ENCODE measurements at places on chromosomes 5 and 9.

GRCh38 chr9:3043369-3043768, 199.5 kb upstream of the PUM3 start:
- DNase-seq = no peak

- DNase-seq = no peak
These were observed 581.7 kb upstream of the RIOK2 start for GRCh38 chr5:97764700-97765099.

GRCh38 chr5:81355291-81356251, 38.4 kb downstream of the ACOT12 start:
- no peak for DNase-seq

DNA sequence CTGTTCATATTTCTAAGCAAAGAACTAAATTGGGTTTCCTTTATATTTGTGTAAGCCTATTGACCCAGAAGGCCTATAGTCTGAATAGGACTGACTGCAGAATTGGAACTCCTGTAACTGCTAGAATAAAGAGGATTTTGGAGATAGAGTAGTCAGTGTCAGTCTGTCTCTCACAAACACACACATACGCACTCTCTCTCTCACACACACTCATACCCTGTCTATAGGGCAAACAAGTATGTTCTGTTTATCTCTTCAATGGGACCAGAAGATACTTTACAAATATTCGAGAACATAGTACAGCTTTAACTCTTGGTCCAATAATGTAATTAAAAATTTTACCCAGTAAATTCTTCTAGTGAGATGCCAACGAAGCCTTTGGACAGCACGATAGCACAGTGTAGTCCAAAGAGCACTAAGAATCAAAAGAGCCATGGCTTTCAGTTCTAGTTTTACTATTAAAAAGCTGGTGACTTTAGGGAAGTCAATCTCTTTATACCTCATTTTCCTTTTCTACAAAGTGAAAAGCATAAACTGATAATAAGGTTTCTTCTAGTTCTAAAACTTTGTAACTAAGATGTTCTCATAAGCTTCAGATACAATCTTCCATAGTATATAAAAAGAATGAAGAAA, 19.3 kb downstream of the ABHD17B start:
- DNase-seq = no peak

DNA sequence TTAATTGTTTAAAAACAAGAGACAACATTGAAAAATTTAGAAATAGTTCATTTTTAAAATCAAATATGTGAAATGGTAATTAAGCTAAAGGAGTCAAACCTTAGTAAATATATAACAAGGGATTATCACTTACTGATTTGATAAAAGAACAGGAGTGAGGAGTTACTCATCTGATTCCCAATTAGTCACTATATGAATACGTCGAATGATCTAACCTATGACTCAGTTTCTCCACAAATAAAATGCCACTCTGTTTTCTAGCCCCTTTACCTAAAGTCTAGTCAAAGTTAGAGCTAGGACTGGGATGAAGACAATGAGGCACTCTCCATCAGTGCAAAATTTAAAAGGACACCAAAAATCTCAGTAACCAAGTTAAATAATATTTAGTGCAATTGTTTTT, 70.4 kb upstream of the RASEF start:
- DNase-seq = no peak

GRCh38 chr9:78858266-78858665, 561.3 kb downstream of the PSAT1 start:
- no peak for DNase-seq

GRCh38 chr5:73997960-73998359, 372.0 kb downstream of the ARHGEF28 start:
- no peak for DNase-seq

DNA sequence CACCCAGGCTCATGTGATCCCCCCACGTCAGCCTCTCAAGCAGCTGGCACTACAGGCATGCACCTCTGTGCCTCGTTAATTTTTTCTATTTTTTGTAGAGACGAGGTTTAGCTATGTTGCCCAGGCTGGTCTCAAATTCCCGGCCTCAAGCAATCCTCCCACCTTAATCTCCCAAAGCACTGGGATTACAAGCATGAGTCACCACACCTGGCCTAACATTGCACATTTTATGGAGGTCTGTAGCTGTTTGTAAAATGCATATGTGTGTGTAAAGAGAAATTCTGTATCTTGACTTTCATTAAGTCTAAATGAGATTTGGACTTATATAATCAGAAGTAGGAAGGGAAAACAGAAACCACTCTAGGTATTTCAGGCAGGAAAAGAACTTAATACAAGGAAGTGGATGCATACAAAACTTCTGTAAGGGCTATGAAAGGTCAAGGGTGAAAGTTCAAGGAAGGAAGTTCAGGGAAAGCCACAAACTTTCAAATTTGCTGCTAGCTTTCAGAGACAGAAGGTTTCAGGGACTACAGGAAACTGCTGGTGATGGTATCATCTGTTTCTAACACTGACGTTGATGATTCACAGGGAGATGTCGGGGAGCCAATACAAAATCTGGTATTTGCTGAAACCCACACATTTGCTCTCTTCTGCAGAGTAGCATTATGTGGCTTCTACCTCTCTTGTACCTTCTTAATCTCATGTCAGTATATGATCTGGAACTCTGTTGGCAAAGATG, 209.4 kb downstream of the PIK3R1 start:
- no peak for DNase-seq

DNA sequence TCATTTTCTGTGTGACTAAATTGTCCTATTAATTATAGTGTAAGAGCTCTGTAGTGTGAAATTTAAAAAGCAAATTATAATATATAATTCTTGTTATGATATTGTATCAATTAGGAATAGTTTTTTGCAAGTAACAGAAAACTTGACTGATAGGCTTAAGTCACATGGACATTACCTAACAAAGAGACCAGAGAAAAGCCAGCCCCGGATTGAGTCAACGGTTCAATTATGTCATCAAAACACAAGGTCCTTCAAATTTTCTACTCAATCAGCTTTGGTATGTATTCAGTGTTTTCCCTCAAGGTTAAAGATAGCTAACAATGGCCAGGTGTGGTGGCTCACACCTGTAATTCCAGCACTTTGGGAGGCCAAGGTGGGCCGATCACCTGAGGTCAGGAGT, 126.7 kb upstream of the PTGER4 start:
- DNase-seq = no peak

DNA sequence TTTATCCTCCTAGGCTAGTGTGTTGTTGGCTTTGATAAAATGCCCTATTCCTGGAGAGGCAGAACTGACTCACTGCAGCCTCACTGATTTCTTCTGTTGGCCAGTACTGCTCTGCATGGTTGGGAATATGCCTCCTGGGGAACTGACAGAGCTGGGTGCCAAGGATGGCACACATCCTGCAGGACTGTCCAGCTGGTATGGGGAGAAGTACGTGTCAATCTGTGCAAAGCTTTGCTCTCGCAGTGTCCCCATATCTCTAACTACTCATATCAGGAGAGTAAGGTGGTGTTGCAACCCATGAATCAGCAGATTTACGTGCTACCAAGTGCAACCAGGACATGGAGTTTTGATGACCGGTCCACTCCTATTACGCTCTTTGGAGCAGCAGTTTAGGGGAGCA, 74.7 kb downstream of the TEK start:
- DNase-seq = no peak

- no peak for DNase-seq
These were observed 54.3 kb downstream of the GRAMD2B start for GRCh38 chr5:126477294-126478117.

GRCh38 chr5:33901156-33901555, 9.4 kb upstream of the ADAMTS12 start:
- DNase-seq = no peak

DNA sequence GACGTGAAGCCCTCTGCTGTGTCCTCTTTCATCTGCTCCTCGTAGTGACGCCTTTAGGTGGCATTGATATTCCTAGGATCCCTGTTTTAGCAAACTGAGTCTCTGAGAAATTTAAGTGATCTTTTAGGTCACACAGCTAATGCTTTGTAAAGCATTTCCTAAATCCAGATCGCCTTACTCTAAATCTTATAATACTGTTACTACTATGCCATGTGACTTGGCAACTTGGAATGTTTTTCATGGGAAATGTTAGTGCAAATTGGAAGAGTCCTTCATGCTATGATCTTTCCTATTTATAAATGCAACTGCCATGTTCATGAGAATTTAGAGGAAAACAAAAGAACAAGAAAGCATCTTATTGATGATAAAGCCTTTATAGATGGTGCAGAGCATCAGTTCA, 212.2 kb downstream of the TRIO start:
- DNase-seq = no peak

GRCh38 chr9:83537331-83538171, 650 bp downstream of the FRMD3 start:
- no peak for DNase-seq

DNA sequence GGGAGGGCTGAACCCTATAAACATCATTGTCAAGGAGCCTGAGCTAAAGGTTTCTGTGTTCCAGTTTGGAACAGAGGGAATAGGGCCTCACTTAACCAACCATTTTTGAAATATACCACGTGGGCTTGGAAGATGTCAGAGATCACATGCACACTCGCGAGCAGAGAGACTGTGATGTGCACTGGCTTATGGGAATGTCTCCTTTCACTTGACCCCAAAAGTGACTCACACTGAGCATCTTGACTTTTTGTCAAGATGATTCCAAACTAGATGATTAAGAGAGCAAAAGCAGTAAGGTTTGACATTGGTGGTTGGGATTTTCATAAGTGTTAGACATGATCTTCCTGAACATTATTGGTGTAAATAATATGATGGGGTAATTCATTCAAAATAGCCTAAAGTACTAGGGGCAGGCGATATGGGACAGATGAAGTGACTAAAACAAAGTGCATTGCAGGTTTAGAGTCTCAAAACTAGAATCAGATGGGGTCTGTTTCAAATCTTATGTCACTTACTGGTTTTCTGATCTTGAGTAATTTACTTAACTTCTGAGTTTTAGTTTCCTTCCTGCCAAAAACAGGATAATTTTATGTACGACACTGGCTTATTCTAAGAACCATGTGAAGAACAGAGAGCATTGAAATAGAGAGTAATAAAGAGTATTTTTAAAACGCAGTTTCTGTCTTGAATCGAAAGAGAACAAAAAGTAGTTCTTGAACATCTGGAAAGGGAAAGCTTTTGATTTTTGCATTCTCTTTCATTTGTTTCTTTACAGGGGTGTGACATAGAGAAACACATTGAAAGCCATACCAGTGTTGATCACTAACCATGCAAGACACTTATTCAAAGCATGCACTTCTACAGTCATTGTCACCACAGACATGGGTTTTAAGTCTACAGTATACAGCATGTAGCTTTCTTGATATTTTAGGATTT, 383.0 kb downstream of the DIRAS2 start:
- no peak for DNase-seq

GRCh38 chr5:7245121-7245651, 150.8 kb upstream of the ADCY2 start:
- DNase-seq = no peak

DNA sequence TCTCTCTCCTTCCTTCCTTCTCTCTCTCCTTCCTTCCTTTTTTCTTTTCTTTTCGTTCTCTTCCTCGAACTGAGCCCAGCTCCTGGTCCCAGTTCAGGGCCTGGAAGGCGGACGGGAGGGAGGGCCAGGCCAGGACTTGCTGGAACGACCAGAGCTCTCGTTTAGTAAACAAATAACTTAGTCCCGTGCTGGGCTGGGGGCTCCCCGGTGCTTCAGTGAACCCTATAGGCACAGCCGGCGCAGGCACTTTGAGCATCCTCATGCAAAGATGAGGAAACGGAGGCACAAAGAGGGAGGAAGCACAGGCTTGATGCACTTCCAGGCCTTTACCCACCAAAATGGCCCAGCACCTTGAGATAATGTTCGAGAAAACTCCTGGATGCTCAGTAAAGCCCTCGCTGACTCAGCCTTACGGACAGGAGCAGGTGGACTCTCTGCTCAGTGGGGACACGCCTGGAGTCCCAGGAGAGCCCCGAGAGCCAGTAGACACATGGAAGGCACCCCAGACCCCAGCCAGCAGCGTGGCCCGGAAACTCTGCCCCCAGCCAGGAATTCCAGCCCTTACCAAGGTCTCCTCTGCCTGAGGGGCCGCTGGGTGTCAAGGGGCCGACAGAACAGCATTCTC, 18.8 kb downstream of the FAM163B start:
- no peak for DNase-seq

DNA sequence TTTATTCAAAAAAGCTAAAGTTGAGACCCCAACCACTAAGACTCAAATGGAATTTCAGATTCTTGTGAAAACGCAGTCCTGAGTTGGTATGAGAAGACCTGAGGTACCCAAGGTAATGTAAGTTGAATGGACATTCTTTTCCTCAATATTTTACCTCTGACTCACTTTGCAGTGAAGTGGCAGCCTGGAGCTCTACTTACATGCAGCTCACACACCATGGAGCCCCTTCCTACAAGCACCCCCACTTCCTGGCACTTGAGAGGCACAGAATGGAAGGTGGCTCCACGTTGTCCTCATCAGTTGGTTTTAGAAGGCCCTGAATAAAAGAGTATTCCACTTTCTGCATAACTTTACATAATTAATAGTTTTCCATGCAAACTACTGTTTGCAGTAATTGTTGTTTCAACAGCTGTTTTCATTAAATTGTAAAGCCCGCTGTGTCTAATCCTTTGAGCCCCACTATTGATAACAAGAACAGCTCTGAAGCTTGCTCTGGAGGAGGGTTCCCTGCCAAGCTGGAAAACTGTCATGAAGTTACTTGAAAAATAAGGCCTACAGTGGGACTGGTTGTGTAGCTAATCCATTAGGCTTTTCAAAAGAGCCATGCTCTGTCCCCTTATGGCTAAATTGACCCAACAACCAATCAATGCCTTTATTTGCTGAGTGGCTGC, 102.2 kb upstream of the SPATA31D4 start:
- DNase-seq = no peak

GRCh38 chr5:92777421-92777820, 803.6 kb downstream of the NR2F1-AS1 start:
- DNase-seq = no peak

GRCh38 chr5:113776832-113777525, 263.5 kb downstream of the YTHDC2 start:
- DNase-seq = no peak

GRCh38 chr5:132462856-132463745, 27.5 kb downstream of the IRF1 start:
- no peak for DNase-seq

DNA sequence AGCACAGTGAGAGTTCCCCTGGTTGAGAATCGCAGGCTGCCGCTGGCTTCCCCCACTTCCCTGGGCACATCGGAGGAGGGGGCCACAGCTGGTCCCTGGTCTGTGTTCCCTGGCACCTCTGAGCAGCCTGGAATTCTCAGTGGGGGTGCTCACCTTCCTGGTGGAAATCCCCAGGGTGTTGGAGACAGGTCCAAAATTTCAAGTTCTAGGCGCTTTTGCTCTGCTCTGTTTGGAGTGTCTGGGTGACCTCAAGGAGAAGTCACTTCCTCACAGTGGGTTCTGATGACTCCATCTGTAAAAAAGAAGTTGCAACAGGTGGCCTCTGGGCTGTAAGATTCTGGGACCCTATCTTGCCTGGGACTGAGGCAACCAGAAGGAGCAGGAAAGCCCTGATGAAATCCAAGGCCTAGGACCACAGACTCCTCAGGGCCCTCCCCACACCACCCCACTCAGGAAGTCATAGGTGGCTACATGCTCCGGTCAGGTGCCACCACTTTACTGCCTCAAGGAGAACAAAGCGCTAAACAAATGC, at the start of gene TRAF1:
Gene TRAF1, minus strand, starts transcription at position 400 of the 532 bp plus-strand sequence. CDS start 721 bp downstream, outside the sequence.
- DNase-seq = no peak

Data from stimulated activated CD8-positive, alpha-beta memory T cell treated with anti-CD3 and anti-CD28 coated beads, Interleukin-4, amount 100 ng/mL, for 4 hours (primary cell).